NAMALWA (cell line): ENCODE measurements at places on chromosomes 11 and 22.

GRCh38 chr22:44224166-44224565 is 43.4 kb downstream of the PARVG start:
- no peak for DNase-seq

DNA sequence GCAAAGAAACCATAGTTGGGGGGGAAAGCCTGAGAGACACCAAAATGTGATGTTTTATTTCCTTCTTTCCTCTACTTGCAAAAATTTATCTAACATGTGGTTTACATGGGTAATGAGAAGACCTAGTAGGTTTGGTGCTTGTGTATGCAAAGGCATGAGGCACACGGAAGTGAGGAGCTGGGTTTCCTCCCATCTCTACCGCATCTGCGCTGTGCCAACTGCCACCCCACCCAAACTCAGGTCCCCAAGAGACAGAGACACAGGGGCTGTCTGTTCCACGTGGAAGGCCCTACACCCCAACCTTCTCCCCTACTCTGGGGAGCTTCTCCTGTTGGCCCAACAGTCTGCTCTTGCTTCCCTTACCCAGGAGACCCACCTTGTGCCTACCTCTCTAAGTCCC is 4.8 kb downstream of the RTL6 start:
- no peak for DNase-seq

GRCh38 chr11:8784954-8785353 is 102.4 kb downstream of the RPL27A start:
- no peak for DNase-seq

DNA sequence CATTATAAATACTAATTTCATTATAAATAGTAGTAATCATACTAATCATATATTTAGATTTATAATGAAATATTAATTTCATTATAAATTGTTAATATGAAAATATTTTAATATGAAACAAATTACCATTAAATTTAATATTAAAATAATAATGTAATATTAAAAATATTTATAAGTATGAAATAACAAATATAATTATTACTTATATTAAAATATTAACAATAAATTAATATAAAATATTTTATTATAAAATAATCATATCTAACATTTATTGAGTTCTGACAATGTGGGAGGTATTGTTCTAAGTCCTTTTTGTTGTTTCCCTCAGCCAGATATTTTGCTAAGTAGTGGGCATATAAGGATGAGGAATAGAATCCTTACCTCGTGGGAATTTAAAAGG is 1341.4 kb downstream of the LRRC4C start:
- DNase-seq: no peak

- DNase-seq: no peak
Measured at GRCh38 chr22:31126869-31127175, 4.1 kb downstream of the INPP5J start.

GRCh38 chr11:35477901-35478300 is 47.5 kb downstream of the PAMR1 start:
- DNase-seq: no peak

DNA sequence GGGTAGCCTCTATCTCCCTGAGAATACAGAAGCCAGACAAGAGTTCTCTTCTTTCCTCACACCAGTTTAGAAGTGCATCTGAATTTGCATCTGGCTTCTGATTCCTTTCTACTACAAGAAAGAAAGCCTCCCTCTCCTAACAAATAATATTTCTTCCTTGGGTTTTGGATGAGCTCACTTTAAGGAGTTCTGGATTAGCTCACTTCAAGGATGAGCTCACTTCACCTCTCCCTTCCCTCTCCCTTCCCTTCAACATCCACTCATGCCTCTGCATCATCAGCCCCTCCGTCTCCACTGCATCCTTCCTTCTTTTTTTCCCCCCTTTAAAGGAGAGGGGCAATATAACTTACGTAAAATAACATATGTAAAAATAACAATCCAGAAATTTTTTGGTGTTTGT is 1.6 kb upstream of the MTNR1B start:
- no peak for DNase-seq

GRCh38 chr11:32149748-32150147 is 58.9 kb downstream of the RCN1 start:
- no peak for DNase-seq

- DNase-seq: no peak
Measured at GRCh38 chr22:46067159-46068111, 82.9 kb upstream of the PPARA start.

DNA sequence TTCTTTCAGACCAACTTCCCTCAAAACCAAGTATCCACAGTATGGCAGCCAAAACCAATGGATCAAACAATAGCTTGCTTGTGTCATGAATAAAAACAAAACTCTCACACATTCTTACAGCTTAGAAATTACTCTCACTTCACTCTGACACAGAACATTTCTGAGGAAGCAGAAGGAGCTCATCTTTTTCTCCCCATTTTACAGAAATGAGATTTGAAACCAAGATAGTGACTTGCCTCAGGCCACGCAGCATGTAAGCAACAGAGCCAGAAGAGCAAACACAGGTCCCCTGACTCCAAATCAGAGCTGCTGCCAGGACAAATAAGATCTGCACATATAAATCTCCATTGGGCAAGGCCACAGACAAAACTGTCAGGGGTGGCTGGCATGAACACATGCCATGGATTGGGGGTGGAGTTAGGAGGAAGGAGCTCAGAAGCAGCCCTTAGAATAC is 64.8 kb downstream of the RAB30 start:
- no peak for DNase-seq

GRCh38 chr11:13963169-13963948 is 836 bp downstream of the SPON1 start:
- no peak for DNase-seq

DNA sequence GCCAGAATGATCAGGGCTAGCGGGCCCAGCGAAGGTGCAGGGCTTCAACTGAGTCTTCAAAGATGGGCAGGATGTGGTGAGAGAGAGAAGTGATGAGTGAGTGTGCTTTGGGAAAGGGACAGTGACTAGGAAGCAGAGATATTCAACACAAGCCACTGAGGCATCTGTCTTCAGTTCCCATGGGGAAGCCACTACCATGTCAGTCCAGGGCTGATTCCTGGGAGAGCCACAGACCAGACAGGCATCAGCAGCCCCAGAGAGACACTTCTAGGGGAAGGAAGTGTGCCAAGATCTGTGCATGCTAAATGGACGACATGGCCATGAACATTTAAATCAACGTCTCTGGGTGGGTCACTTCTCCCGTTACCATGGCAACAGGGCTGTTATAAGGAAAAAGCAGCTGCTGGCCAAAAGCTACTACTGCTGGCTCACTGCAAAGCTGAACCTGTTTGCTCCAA is 28.5 kb downstream of the P4HA3 start:
- DNase-seq: no peak
